Stimulated activated CD4-positive, alpha-beta T cell treated with anti-CD3 and anti-CD28 coated beads, Interleukin-12 subunit alpha, Interleukin-12 subunit beta, amount 100 ng/mL, for 4 hours (primary cell): ENCODE measurements at places on chromosomes 16 and 17.

DNA sequence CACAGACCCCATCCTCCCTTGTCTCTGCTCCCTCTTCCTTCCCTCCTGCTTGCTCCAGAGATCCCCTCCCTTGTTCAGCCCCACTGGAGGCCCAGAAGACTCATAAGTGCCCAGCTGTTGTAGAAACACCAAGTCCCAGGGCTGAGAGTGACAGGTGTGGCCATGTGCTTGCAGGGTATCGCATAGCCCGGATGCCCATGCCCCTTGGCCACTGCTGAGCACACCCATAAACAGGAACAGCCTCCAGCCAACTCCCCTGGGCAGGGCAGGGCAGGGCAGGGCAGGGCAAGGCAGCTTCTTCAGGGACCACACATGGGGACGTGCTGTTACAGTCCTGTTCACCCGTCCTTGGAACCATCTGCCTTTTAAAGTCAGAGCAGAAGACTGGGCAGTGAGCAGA lies 2.0 kb downstream of the CACNG1 start:
- no peak for DNase-seq

GRCh38 chr16:20107083-20107482 lies 33.4 kb upstream of the GPR139 start:
- DNase-seq, result no peak

DNA sequence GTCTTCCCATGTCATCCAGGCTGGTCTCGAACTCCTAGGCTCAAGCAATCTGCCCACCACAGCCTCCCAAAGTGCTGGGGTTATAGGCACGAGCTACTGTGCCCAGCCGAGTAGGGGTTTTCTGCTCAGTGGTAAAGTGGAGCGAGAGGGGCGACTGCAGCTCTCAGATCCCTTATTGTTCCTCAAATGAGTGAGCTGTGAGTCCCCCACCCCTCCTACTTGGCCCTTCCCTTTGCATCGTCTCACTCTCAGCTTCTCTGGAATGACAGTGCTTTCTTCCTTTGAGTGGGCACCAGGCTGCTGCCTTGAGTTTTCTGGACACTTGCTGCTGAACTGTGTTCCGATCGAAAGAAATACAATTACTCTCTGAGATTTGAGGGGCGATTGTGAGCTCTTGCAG lies 63.5 kb downstream of the MSI2 start:
- no peak for DNase-seq

- DNase-seq, result no peak
Observed at GRCh38 chr17:42068979-42069378, 18.6 kb upstream of the C17orf113 start.

- no peak for DNase-seq
Observed at GRCh38 chr16:82083710-82084353, 48.8 kb downstream of the HSD17B2 start.

DNA sequence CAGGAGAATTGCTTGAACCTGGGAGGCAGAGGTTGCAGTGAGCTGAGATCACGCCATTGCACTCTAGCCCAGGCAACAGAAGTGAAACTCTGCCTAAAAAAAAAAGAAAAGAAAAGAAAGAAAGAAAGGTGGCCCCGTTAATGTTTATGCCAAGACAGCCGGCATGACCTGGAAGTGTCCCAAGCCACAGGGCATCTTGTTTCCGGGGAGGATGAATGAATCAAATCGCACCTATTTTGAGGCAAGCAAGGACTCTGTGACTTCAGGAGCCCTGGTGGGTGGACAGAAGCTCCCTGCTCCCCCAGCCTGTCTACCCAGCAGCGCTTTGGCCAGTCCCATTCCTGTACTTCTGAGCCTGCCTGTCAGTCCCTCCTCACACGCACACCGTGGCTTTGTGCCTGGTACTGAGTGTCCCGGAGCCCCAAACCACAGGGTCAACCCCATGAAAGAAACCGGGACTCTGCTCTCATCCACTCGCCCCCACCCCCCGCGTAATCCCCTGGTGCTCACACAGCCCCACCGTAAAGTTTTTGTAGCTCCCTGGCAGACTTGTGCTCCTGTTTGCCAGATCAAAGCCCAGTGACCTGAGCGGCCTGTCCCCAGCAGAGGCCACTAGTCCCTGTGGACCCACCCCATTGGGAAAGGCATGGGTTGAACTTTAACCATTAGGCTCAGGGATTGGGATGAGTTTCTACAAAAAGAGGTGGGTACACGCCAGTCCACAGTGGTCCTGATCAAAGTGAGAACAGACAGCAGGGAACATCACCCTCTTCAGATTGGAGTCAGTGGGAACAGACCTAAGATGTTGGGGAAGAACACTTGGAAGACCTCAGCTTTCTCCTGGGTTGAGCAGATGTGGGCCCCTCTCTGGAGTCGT lies 19.3 kb downstream of the CD2BP2 start:
- DNase-seq, result no peak

DNA sequence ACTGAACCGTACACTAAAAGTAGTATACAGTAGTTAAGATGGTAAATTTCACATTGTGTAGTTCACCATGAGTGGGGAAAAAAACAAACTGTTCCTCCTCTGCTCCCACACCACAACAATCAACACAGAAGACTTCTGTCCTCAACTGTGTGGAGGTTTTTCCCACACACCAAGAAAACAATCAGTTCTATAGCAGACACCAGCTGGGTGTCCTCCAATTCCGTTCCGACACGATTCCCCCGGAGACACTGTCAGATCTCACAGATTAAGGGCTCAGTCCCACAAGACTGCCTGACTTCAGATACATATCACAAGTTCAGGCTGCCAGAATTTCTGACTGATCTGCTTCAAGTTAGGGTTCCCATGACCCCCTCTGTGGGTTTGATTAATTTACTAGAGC lies 31.8 kb downstream of the BBS2 start:
- no peak for DNase-seq

DNA sequence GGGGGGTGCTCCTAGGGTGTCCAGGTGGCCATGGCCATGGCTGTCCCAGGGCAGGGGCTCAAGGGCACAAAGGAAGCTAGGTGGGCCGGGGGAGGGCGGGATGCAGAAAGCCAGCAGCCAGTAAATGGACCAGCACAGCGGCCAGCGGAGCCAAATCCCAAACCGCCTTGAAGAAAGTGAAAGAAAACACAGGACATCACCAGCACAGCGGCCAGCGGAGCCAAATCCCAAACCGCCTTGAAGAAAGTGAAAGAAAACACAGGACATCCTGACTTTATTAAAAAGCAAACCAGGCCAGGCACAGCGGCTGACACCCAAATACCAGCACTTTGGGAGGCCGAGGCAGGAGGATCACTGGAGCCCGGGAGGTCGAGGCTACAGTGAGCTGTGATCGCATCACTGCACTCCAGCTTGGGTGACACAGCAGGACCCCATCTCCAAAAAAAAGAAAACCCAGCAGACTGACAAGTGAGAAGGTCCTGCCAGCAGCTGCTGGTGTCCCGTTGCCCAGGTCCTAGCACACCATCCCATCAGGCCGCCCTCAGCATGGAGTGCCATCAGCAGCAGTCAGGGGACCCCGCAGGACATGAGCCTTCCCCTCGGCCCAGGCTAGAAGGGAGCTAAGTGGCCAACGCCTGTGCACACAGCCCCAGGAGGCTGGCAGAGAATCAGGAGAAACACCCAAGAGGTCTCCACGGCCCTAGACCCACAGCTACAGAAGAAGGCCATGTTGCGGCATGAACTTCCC lies 17.0 kb downstream of the SLC38A10 start:
- no peak for DNase-seq

DNA sequence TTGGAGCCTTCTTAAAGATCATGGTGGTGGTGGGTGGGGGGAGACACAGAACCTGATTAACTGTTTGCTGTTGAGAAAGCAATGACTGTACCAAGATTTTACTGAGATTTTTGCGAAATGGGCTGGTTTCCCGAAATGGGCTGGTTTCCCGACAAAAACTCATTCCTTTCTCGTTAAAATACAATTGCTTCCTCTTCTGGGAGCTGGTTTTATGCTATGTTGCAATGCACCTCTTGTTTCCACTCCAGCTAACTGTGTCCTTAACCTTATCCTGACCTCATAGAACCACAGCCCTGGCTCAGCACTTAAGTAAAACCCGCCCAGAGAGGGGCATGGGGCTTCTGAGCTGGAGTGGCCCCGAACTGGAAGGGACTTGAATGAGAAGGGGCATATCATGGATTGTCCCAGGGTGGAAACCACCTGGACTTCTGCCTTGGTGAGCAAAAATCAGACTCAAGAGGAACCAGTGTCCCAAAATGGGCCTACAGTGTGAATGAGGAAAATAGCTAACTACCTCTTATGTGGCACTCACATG lies 20.9 kb downstream of the FAM20A start:
- DNase-seq, result no peak

DNA sequence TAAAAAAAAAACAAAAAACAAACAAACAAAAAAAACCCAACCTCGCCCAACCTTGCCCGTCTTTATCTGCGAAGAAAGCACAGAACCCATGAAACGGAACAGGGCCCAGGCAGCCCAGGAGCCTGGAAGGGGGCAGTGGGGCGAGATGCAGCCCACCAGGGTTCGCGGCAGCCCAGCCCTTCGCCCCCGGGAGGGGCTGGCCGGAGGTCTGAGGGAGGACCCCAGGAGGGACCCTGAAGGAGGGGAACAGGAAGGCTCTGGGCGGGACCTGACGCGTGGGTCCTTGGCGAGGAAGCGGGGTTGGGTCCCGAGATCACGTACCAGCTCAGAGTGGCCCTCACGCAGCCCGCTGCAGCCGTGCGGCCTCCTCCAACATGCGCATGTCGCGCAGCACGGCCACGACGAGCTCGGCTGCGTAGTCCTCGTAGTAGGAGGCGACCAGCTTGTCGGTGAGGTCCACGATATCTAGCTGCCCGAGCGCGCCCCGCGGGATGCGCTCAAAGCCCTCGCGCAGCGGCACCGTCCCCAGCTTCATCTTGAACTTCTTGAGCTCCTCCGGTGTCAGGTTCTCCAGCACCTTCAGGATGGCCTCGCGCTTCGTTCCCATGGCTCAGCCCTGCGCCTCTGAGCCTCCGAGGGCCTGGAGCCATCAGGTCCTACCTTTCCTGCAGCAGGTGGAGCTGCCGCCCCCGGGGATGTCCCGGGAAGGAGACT lies at the start of gene PYDC1:
Gene PYDC1 (minus strand): TSS at position 714 of the 714 bp plus-strand sequence. CDS start 107 bp downstream, at position 607.
- no peak for DNase-seq

DNA sequence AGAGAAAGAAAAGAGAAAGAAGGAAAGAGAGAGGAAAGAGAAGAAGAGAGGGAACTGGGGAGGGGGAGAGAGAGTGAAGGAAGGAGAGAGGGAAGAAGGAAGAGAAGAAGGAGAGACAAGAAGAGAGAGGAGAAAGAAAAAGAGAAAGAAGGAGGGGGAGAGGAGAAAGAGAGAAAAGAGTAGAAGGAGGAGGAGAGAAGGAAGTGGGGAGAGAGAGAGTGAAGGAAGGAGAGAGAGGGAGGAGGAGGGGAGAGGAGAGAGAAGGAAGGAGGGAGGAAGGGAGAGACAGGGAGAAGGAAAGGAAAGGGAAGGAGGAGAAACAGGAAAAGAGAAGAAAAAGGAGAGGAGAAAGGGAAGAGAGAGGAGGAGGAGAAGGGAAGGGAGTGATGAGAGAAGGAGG lies 208.5 kb downstream of the MAF start:
- DNase-seq, result no peak

DNA sequence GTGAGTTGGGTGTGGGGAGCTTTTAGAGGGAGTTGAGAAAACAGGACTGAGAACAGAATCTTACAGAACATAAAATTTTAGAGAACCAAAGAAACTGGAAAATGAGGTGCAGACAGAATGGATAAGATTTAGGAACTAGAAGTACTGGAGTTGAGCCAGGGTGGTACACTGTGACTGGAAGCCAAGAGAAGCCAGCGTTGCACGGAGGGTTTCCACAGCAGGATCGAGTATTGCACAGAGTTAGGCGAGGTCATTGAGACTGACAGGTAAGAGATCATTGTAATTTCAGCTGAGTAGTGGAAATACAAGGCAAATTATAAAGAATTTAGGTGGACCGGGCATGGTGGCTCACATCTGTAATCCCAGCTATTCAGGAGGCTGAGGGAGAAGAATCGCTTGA lies 6.6 kb downstream of the GSDMA start:
- DNase-seq, result no peak

DNA sequence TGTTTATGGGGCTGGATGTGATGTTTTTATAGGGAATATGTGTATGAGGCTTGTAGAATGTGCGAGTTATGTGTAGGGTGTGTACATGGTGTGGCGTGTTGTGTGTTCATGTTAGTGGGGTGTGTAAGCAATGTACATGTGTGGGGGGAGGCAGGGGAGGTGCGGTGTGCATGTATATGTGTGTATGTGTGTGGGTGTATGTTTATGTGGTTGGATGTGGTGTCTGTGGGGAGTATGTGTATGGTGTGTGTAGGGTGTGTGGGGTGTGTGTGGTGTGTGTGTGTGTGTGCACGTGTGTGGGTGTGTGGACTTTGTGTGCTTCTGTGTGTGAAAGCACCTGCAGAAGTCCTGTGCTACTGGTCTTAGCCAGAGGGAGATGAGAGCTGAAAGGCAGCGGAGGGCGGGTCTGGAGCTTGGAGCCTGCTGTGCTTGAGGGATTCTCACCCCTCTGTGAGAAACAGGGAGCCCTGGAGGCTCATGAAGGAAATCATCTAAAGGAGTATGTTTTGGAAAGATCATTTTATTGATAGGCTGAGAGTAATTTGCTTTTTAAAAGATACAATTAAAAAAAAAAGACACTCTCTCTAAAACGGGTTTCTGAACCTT lies 222.7 kb downstream of the HS3ST4 start:
- DNase-seq, result no peak

- DNase-seq, result no peak
Observed at GRCh38 chr16:63563819-63564505, 1527.7 kb upstream of the CDH8 start.

DNA sequence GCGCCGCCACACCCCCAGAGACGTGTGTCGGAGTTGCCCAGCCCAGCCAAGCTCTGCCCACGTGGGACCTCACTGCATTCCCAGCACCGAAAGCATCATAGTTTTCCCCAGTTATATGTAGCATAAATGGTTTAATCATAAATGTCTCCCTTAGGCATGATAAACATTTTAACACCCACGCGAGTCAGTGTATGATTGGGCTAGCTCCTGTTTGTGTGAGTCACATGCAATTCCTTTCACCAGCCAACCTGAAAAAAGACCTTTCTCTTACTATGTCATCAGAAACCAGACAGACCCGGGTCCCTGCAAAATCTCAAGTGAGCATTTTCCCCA lies 9.2 kb downstream of the TAF1C start:
- DNase-seq, result no peak

GRCh38 chr16:2466667-2467527 lies 4.2 kb upstream of the NTN3 start:
- no peak for DNase-seq

DNA sequence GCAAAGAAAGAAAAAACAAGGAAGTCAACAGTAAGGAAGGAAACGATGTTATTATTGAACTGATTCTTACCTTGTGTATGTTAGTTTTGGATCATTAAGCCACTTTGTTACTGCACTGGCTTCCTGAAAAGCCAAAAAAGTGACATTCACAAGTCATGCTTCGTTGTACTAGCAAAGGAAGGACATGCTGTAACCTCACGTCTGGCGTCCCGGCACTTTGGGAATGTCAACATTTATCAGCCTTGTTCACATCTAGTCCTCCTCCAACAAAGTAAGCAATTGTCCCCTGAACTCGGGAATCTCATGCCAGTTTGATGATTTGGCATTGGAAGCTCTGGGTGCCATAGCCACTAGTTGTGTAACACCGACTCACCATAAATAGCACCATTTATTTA lies 731 bp upstream of the MKS1 start:
- DNase-seq, result no peak

- DNase-seq, result no peak
Observed at GRCh38 chr16:78094166-78094565, 5.3 kb upstream of the WWOX start.

GRCh38 chr17:13351046-13351445 lies 250.7 kb downstream of the HS3ST3A1 start:
- no peak for DNase-seq

GRCh38 chr17:49890077-49890821 lies 42.4 kb upstream of the TAC4 start:
- no peak for DNase-seq

GRCh38 chr16:89200124-89200849 lies at the start of gene SLC22A31:
Gene SLC22A31 (minus strand): TSS chr16:89200537. CDS start chr16:89200501, 36 bp downstream.
- no peak for DNase-seq
